ENCODE measurements at places on chromosomes 12 and 14.

GRCh38 chr14:63192085-63192484 lies 12.2 kb upstream of the RHOJ start:
- DNase-seq = no peak

DNA sequence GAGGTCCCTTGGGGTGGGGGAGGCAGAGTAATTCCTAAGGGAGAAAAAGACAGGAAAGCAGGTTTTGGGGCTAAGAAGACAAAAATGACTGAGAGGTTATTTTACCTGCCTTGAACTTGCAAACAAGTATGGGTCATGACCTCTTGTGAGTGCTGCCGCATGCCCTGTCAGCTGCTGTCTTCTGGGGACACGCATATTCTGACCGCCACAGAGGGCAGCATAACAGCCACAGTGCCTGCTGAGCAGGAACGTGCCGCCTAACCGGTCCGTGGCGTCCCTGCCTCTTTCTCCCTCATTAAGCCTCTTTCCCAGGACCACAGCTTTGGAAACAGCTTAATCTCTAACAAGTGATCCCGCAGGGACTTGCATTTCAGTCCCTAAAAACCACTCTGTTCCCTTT lies 51.3 kb upstream of the KCNA1 start:
- no peak for DNase-seq

GRCh38 chr12:96303653-96304052 lies 96.6 kb downstream of the CDK17 start:
- no peak for DNase-seq

- DNase-seq = no peak
Measured at GRCh38 chr12:79885911-79886490, 48.9 kb downstream of the PPP1R12A start.

DNA sequence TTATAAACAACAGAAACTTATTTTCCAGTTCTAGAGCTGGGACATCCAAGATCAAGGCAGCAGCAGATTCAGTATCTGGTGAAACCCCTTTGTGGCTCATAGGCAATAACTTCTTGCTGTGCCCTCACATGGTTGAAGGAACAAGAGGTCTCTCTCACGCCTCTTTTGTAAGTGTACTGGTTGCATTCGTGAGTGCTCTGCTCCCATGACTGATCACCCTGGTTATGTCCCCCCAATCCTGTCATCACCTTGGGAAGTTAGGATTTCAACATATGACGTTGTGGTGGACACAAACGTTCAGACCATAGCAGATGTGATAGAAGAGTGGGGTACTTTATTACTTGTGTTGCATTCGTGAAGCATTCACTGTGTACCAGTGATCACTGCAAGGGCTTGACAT lies 184.0 kb downstream of the SRGAP1 start:
- DNase-seq = no peak

GRCh38 chr12:50747817-50748216 lies 16.1 kb upstream of the ATF1 start:
- no peak for DNase-seq

DNA sequence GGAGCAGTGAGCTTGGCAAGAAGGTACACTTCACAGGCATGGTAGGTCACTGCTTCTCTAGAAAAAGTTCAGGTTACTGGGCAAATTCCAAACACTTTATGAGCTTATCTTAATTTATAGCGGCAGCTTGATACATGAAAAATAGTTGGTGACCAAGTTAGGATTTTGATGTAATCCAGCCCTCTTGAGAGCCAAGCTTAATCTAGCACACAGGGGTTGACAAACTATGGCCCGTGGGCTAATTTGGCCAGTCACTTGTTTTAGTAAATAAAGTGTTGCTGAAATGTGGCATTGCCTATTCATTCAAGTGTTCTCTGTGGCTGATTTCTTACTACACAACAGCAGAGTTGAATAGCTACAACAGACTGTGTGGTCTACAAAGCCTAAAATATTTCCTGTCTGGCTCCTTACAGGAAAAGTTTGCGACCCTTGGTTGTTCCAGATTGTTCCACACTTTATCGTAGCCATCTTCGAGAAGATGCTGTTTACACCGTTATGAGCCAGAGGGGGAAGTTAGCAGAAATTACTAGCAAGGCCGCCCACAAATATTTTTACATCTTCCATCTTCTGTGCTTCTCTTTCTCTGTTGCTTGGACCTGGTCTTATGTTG lies 120.9 kb downstream of the DAAM1 start:
- DNase-seq = no peak

Measured in activated CD4-positive, alpha-beta T cell treated with anti-CD3 and anti-CD28 coated beads for 4 hours (primary cell).